ENCODE measurements at places on chromosomes 5 and 9. TPM values are rescaled to one million over a fixed set of nuclear protein-coding genes. Genes with fewer than 3 reads are reported as not detected.

ACOT12 gene
- not detected for total RNA-seq

SLCO6A1 gene
- total RNA-seq, result not detected

PCDHAC2 gene
- 4.0 TPM for total RNA-seq

NUTM2G gene
- not detected for total RNA-seq

MLANA gene
- total RNA-seq, result not detected

CMBL gene
- total RNA-seq, result 20.7 TPM

IL4 gene
- not detected for total RNA-seq

DMGDH gene
- total RNA-seq, result 3.8 TPM

MELK gene
- 0.31 TPM for total RNA-seq

SVEP1 gene
- 19.7 TPM for total RNA-seq

LCN15 gene
- not detected for total RNA-seq

PCDHB15 gene
- 4.3 TPM for total RNA-seq

DNA sequence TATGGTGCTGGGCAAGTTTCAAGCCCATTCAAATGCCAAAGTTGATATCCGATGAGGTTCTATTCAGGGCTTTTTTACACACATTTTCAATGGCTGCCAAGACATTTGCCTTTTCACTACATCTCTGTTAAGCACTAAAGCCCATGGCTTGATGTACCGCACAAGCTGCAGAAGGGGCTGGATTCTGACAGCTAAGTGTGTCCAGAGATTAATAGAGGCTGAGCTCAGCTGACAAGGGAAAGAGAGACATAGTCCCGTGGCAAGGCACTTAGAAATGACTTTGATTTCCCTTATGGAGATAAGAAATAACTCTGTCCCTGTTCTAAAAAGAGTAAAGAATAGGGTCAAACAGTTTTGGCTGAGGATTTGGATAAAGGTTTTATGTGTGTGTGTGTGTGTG lies 198.6 kb downstream of the DMRT2 start:
- no peak for DNase-seq

- DNase-seq, result no peak
Measured at GRCh38 chr5:106959387-106959786, 711.4 kb downstream of the EFNA5 start.

DNA sequence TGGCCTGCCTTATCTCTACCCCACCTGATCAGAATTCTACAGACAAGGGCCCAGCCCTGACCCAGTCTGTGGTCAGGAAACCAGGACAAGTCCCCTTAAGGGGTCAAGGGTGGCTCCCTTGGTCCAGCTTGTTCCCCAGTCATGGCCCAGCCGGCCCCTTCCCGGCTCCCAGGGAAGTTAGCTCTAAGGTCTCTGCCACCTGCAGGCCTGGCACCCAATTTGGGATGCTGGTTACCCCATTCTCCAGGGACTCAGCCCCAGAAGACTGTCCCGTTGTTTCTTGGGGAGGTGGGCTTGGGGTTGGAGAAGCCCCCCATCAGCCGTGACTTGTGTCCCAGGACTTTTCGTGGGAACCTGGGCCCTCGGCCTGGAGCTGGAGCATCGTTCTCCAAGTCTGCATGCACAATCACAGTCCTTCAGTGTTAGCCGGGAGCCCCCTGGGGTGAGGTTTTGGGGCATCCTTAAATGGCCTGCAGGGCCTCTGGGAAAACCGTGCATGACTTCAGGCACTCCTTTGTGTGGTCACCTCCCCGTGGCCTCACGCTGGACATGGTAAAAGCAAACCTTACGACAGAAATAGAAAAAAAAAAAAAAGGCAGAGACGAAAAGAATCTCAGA lies 150.8 kb upstream of the PHYKPL start:
- no peak for DNase-seq

GRCh38 chr5:77101298-77101697 lies 14.2 kb upstream of the ZBED3 start:
- no peak for DNase-seq

DNA sequence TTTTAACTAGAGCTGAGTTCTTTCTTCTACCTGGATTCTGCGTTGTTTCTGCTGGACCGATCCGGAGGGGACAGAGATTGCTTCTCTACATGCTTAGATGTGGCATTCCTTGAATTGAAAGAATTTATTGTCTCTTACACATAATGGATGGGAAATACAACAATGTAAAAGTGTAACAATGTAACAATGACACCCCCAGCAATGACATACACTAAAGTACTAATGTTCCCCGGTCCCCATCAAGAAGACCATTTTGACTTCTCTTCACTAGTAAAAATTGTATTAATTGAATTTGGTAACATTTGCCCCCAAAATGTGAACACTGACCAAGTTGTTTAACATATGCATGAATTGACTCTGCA lies 760.2 kb downstream of the TAF11L14 start:
- DNase-seq, result no peak

GRCh38 chr5:33762859-33763258 lies 128.9 kb downstream of the ADAMTS12 start:
- DNase-seq, result no peak

- DNase-seq, result no peak
Measured at GRCh38 chr5:353612-354580, 32.4 kb downstream of the AHRR start.

GRCh38 chr9:91274949-91275492 lies 86.7 kb downstream of the AUH start:
- DNase-seq, result no peak

GRCh38 chr9:99197124-99197630 lies 24.6 kb downstream of the ALG2 start:
- no peak for DNase-seq

- no peak for DNase-seq
Measured at GRCh38 chr5:67303356-67303755, 106.8 kb upstream of the CD180 start.

- DNase-seq, result no peak
Measured at GRCh38 chr9:121222524-121223171, 21.0 kb upstream of the RAB14 start.

GRCh38 chr9:36276781-36277181 lies 18.5 kb upstream of the GNE start:
- no peak for DNase-seq

GRCh38 chr5:57442080-57442839 lies 40.4 kb downstream of the ACTBL2 start:
- DNase-seq, result no peak

DNA sequence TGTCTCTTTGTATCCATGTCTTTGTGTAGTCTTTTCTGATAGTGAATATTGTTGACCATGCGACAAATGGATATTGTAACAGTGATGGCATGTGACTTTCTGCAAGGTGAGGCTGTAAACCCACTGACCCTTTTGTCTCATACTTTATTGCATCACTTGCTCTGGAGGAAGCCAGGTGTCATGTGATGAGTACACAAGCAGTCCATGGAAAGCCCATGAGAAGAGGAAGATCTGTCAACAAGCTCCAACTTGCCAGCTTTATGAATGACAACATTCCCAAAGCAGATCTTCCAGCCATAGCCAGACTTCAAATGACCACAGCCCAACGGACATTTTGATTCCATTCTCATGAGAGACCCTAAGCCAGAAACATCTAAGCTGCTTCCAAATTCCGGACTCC lies 450.1 kb upstream of the ACTBL2 start:
- no peak for DNase-seq

GRCh38 chr9:134488331-134489280 lies 153.0 kb upstream of the COL5A1 start:
- DNase-seq, result peak; percentile 41

DNA sequence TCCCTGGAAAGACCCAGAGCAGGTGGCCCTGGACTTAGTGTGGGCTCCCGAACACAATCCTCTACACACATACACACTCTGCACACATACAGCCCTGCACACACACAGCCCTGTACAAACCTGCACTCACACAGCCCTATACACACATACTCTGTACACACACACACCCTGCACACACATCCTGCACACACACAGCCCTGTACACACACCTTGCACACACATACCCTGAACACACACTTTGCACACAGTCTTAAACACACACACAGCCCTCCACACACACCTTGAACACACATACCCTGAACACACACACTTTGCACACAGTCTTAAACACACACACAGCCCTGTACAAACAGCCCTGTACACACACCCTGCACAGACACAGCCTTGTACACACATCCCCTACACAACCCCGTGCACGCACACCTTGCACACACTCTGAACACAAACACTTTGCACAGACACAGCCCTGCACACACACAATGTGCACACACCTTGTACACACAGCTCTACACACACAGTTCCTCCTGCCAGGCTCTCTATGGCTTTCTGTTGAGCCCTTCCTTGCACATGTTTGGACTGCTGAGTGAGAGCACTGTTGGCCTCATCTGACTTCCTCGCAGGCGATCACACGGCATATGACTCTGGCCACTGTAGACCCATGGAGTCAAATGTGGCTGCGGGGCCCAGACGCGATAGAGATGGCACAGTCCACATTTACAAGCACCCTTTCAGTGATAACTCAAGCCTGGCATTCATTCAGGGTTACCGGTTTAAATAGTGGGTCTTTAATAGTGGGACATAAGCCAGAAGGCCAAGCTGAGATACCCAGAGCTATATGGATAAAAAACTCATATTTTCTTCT lies 245.7 kb upstream of the IRX1 start:
- DNase-seq, result peak; percentile 23

DNA sequence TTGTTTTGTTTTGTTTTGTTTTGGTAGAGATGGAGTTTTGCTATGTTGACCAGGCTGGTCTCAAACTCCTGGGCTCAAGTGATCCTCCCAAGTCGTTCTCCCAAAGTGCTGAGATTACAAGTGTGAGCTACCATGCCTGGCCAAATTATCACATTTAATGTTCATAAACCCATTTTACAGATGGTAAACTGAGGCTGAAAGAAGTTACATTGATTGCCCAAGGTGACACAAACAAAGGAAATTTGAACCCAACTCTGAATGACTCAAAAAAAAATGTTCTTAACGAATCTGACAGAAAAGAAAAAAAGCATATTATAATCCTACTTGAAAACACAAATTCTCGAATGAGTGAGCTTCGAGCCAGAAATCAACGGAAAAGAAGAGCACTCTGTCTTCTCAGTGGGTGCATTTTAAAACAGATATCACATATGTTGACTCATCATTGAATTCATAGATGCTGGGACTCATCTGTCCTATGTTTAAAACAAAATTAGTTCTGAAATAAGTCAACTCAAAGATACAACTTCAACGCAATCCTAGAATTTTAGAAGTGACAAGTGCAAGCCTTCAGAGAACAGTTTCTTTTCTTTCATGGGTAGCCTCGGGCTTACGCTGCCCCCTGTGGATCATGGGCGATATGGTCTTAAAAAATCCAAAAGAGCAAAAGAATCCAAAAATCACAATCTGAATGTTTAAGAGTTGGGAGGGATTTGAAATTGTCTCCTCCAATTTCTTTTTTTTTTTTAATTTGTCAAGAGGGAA lies 28.4 kb downstream of the TIMD4 start:
- DNase-seq, result no peak

DNA sequence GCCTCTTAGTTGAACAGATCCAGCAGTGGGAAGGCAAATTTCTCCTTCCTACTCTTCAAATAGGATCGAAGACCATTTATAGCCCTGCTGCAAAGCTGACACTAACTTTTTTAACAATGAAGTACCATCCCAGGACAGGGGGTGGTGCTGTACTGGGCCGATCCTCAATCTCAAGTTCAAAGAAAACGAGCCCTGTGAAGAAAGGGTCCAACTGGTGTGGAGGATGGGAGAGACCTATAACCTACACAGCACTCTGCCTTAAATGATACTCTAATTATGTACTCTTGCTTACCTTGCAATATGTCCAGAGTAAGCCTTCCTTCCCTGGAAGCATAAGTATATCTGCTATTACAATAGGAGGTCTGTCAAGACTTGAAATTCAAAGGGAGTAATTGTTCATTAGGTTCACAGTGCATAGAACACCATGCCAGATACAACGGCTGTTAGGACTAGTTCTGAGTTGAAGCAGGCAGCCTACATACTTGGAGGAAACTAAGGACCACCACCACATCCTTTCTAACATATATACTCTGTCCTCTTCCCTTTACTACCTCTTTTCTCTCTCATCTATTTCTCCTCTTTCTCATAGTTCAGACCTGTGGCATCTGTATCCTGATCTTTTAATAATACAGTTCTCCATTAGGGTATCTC lies 6.2 kb downstream of the ETF1 start:
- DNase-seq, result no peak

DNA sequence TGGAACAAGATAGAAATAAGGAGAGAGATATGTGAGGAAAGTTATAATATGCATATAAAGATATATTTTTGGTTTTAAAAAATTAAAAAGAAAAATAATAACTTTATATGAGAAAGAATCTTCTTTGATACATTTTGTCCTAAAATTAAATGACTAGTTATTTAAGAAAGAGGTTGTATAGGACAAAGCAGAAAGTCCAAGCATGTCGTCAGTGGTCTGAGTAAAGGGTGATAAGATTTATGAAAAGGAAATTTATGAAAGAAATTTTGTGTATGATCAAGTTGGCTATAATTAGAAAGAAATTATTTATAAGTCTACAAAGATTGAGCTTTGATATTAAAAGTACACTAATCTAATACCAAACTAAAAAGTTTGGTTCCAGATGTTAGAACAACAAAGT lies 32.0 kb downstream of the GTF3C4 start:
- DNase-seq, result no peak

GRCh38 chr5:142438573-142438972 lies 113.8 kb upstream of the SPRY4 start:
- DNase-seq, result no peak

DNA sequence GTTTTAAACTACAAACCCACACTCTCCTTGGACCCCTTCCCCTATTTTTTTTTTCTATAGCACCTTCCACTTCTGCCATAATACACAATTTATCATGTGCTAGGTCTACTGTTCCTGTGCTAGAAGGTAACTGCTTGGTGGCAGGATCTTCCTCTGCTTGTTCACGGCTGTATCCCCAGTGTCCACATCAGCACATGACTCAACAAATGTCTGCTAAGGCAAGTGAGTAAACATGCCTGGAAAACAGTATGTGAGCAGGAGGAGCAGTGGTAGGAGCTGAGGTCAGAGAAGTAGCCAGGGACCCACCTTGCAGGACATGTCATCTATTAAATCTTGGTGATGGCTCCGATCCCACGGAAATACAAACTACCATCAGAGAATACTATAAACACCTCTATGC lies 79.4 kb downstream of the AUH start:
- no peak for DNase-seq

DNA sequence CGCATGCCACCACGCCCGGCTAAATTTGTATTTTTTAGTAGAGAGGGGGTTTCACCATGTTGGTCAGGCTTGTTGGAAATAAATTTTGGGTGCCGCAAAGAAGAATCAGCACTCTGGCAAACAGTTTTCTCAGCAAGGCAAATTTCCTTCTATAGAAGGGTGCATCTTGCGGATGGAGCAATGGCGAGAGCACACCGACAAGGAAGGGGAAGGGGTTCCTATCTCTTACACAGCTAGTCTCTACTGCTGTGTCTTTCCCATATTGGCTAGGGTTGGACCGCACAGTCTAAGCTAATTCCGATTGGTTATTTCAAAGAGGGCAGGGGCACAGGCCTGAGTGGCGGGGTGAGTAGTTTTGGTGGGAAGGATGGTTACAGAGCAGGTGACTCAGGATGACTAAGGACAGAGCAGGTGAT lies 707 bp downstream of the GTF3C5 start:
- no peak for DNase-seq

GRCh38 chr9:1946526-1947283 lies 68.4 kb upstream of the SMARCA2 start:
- no peak for DNase-seq

GRCh38 chr5:57358796-57359592 lies 123.6 kb downstream of the ACTBL2 start:
- no peak for DNase-seq

Data from ureter (tissue), 1 donor.